ENCODE measurements at places on chromosomes 13 and 19.
A peak's percentile ranks its signal among the peaks of the same experiment; 100 is the strongest.

- DNase-seq: no peak
Measured at GRCh38 chr13:46290434-46290833, 78.7 kb downstream of the LRRC63 start.

- DNase-seq: peak; percentile 28
Measured at GRCh38 chr13:52162279-52163101, 3.1 kb upstream of the NEK3 start.

DNA sequence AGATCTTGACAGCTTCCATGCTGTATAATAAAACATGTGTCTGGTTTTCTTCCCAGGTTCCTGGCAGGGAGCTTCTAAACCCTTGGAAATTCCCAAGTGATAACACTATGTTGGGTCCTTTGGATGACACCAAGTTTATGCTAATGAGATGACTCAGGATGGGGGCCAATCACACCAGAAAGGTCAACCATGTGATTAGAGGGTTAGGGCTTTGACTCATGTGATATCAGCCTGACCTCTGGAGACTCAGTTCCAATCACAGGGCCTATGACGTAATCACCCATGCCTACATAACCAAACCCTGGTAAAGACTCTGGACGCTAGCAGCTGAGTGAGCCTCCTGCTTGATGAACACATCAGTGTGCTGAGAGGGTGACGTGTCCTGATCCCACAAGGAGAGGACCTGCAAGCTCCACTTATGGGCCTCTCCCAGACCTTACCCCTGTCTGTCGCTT, 203.6 kb downstream of the DCLK1 start:
- no peak for DNase-seq

GRCh38 chr13:98299235-98299965, 122.3 kb upstream of the RNF113B start:
- no peak for DNase-seq

- DNase-seq: no peak
Measured at GRCh38 chr19:1856345-1856697, 7.1 kb downstream of the KLF16 start.

GRCh38 chr19:3471954-3472655, 8.2 kb downstream of the SMIM24 start:
- DNase-seq: peak; percentile 41

DNA sequence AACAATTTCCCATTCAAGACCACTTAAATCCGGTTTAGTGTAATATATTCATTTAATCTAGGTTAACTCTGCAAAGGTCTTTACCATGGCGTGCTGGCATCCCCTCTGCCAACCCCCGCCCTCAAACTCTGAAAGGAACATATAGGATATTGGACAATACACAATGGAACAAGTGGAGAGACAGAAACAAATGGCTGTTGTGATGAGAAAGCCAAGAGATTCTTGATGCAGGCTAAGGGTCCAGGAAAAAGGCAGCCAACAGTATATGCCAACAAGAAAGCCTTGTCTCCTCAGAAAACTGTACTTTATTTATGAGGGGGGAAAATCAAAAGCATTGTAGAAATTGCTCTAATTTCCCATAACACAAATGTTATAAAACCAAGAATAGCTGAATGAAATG, 407.3 kb upstream of the SGCG start:
- DNase-seq: no peak

- peak; percentile 79 for DNase-seq
Measured at GRCh38 chr19:8615813-8616596, 5.5 kb upstream of the ADAMTS10 start.

- DNase-seq: peak; percentile 74
Measured at GRCh38 chr13:28754698-28755545, 36.2 kb upstream of the SLC46A3 start.

DNA sequence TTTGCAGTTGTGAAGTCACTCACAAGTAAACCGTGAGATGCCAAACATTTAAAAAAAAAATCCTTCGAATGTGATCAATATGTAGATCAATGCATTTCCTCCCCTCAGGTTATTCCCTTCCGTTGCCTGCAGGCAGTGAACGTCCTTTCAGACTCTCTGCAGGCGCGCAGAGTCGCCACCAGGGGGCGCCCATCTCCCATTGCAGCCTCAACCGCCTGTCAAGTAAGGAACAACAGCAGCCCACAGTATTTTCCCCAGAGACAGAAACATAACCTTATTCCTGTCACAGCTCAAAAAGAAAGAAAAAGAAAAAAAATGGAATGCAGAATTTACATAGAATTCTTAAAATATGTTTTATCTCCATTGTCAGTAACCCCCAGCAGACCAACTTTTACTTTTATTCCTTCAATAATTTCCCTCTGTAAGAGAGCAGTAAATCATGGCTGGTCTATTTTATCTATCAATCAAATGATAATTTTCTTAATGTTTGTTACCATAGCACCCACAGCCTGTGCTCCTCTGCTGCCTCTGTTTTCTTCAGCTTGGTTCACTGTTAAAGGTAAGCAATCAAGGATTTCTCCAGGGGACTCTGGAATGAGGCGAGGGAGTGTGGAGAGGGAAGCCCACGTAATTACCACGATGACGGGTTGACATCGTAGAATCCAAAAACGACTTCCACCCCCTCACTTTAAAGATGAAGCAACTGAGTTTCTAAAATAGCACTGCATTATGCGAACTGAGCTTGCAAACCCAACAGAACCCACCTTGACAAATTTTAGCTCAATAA, 637.6 kb upstream of the ARGLU1 start:
- DNase-seq: peak; percentile 69

GRCh38 chr13:109448629-109449028, 337.8 kb downstream of the IRS2 start:
- no peak for DNase-seq

DNA sequence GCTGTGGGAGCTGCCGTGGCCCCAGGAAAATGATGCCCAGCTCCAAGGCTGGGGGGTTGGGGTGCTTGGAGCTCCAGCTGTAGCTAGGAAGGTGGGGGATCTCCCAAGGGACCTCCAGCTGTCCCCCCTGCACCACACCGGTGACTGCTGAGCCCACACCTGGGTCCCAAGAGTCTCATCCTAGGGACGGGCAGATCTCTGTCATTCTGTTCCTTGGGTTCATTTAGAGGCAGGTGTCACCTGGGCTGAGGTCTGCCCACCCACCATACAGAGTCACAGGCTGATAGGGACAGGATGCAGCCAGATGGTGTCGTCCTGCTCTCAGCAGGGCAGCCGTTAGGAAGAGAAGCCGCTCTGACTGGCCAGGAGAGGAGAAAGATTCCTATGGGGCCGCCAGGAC, 5.3 kb downstream of the F2RL3 start:
- no peak for DNase-seq

- peak; percentile 57 for DNase-seq
Measured at GRCh38 chr19:18895038-18895823, 727 bp downstream of the CERS1 start.

DNA sequence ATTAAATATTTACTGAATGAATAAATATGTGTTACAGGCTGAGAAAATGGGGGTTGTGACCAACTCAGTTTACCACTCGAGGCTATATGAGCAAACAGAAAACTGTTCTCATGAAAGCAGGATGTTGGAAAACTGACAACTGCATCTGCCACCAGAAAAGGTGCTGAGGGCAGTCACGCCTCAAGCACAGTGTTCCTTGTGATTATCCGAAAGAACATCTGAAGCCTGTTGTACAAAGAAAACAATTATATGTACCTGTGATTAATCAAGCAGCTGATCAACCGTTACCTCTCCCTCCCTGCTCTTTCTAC, 6.2 kb upstream of the KLK13 start:
- no peak for DNase-seq

DNA sequence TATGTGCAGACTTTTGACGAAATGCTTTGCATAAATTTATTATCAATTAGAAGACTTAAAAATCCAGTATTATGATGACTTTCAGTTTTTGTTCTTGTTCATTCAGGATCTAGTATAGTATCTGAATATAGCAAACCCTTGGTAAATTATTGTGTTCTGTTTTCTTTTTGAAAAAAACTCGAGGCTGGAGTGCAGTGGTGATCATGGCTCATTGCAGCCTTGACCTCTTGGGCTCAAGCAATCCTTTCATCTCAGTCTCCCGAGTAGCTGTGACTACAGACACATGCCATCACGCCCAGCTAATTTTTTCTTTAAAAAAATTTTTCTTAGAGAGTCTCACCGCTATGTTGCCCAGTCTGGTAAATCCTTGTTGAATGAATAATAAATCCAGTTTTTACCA, 4.6 kb downstream of the FARP1 start:
- DNase-seq: no peak

DNA sequence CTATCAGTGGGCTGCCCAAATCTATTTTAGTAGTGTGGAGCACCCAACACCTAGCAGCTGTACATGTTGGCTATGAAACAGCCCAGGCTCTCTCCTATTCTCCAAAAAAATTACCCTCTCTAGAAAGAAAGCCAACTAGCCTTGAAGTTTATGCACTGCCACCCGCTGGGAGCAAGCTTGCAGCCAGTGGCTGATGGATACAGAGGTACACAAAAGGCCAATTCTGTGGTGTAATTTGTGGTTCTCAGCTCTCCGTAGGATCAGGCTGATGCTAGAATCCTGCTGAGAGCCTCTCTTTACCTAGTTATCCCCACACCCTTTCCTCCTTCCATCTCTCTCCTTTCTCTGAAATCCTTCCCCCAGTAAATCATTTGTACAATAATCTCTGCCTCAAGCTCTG, 1120.7 kb downstream of the DIAPH3 start:
- no peak for DNase-seq

GRCh38 chr19:2774953-2775555, 8.0 kb downstream of the SGTA start:
- DNase-seq: no peak

DNA sequence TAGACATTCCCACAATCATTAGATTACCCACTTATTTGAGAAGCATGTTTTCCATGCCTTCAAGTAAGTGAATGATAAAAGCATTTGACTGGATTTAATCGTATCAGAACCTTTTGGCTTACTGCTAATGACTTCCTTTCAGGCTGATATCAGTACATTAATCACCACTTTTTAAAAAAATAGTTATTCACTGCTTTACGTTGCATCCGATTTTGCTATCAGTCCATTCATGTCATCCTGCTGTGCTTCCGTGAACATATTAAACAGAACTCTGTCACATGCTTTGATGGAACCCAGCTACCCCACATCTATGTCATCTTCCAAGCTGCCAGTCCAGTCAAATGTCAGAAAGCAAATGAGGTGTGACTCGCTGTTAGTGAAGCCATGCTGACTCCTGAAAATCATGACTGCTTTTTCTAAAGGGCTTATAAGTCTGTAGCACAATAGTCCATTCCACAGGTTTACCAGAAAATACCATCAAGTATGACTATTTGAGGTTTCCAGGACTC, 440.9 kb downstream of the IRS2 start:
- no peak for DNase-seq

DNA sequence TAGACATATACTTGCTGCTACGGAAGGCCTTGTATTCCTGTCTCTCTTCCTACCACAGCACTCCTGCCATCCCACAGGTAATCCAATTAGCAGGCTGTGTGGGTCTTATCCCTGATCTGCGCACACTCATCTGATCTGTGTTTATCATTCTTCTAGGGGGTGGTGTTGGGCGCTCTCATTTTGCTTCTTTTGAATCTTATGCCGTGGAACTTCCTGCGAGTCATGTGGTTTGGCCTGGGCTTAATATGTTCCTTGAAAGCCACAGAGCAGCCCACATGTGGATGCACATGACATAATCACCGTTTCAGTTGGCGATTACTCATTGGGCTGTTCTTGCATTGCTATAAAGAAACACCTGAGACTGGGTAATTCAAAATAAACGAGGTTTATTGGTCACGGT, 7.5 kb downstream of the RASA3 start:
- DNase-seq: peak; percentile 70
